Trophoblast cell (in vitro differentiated cells and primary cell): ENCODE measurements at places on chromosomes 12 and 14.
A peak's percentile ranks its signal among the peaks of the same experiment; 100 is the strongest.

DNA sequence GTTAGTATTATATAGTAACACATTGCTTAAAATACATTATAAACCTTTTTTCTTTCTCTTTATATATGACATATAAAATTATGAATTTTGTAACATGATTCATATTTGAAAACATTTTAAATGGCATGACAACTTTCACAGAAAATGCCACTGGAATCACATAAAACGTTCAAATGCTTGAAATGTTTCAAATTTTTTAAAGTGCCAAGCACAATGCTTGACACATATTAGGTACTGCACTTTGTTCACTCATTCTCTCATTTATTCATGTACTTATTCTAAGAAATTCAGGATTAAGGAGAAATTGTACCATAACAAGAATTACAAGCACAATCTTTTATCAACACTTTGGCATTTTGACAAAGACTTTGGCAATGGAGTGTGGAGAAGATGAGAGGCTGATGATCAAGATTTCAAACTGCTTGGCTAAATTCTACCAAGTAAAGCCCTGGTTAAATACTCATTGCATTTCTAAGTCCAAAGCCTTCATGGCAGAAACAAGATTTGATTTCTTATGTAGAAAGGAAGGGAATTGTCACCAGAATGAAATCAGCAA lies 232.2 kb downstream of the C12orf50 start:
- DNase-seq = peak; percentile 45

GRCh38 chr14:97432586-97432985 lies 635.4 kb downstream of the VRK1 start:
- no peak for DNase-seq

GRCh38 chr14:65255583-65256461 lies 153.5 kb upstream of the MAX start:
- peak; percentile 84 for DNase-seq

DNA sequence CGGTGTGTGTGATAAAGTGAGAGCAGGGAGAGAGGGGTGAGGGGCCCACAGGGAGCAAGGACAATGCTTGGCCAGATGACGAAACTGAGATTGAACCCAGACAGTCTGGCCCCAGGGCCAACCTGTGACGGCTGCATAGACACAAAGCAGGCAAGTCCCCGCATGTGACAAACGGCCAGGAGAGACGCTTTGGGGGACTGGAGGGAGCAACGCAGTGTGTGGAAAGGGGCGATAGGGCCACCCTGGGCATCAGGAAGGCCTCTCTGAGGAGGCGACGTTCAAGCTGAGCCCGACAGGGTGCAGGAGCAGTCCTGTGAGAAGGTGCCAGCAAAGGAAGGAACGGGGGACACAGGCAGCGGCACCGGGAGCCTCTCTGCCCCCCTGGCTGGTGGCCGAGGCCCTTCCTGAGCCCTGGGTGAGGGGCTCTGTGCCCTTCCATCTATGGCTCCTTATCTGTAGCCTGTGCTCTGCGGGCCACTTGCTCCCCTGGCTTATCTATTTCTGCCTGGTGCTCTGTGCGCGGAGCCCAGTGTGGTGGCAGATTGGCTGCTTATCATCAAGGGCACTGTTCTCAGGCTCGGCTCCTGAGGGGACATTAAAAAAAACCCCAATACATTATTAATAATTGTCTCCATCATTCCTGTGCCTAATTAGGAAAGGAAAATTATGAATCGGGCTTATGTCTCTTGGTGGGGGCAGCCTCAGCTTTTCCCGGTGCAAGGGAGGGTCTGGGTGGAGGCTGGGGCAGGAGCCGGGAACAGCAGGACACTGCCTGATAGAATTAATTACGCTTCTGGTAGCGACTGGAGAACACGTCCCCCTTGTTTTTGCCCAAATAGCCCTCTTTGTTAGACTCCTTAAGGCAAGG lies 39.8 kb downstream of the PRIMA1 start:
- no peak for DNase-seq

DNA sequence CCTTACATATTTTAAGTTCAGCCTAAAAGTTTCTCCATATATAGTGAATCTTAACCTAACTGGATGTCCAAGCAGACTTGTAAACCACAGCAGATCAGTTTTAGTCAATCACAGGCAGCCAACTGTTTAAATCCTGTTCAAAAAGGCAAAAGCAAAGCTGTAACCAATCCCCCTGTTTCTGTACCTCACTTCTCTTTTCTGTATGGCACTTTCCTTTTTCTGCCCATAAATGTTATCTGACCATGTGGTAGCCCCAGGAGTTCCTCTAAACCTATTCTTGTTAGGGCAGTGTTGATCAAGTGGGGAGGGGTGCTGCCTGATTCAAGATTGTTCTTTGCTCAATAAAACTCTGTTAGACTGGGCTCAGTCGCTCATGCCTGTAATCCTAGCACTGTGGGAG lies 8.5 kb upstream of the DACT1 start:
- no peak for DNase-seq

DNA sequence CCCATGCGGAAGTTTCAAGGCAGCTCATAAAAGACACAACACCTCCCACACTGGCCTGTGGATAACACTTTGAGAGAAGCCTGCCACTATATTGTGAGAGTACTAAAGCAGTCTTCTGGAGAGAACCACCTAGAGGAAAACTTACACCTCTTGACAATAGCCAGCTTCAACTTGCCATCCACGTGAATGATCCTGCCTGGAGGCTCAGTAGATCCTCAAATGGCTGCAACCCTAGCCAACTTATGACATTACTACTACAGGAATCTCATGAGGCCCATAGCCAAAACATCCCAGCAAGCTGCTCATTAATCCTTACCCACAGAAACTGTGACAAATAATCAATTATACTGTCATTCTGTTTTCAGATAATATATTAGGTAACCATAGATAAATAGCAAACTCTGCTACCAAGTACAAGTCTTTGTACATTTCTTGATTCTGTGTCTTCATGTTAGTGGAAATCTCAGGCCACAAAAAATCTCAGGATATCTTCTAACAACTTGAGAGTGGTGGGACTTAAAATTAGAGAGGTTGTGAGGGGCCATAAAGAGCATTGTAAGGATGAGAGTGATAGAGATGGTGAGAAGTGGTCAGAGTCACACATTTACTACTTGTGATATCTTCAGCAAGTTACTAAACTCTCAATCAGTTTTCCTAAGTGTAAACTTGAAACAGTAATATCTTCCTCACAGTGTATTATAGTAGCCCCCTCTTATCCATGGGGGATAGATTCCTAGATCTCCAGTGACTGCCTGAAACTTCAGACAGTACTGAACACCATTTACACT lies 368.0 kb downstream of the C12orf50 start:
- DNase-seq = no peak

- DNase-seq = no peak
These were observed 9.9 kb downstream of the SPIC start for GRCh38 chr12:101485021-101485420.

- no peak for DNase-seq
These were observed 9.0 kb upstream of the EAPP start for GRCh38 chr14:34548472-34548981.

DNA sequence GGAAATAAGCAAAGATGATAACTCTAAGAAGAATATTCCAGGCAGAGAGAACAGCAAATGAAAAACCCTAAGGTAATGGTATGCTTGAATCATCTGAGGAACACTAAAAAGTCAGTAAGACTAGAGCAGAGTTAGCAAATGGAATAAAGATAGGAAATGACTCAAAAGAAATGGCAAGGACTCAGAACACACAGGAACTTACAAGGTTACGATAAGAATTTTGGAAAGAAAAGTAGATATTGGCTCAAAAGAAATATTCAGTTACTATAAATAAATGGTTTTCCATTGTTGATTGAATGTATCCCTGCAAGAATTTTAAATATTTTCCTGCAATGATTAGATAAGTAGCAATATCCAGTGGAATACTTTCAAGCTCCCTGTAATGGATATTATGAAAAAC lies 705.8 kb downstream of the C12orf50 start:
- DNase-seq = no peak

GRCh38 chr14:91244501-91244901 lies at the start of gene GPR68:
GPR68 (minus strand) TSS chr14:91244704; CDS start chr14:91235050, 9,654 bp downstream.
- peak; percentile 22 for DNase-seq

DNA sequence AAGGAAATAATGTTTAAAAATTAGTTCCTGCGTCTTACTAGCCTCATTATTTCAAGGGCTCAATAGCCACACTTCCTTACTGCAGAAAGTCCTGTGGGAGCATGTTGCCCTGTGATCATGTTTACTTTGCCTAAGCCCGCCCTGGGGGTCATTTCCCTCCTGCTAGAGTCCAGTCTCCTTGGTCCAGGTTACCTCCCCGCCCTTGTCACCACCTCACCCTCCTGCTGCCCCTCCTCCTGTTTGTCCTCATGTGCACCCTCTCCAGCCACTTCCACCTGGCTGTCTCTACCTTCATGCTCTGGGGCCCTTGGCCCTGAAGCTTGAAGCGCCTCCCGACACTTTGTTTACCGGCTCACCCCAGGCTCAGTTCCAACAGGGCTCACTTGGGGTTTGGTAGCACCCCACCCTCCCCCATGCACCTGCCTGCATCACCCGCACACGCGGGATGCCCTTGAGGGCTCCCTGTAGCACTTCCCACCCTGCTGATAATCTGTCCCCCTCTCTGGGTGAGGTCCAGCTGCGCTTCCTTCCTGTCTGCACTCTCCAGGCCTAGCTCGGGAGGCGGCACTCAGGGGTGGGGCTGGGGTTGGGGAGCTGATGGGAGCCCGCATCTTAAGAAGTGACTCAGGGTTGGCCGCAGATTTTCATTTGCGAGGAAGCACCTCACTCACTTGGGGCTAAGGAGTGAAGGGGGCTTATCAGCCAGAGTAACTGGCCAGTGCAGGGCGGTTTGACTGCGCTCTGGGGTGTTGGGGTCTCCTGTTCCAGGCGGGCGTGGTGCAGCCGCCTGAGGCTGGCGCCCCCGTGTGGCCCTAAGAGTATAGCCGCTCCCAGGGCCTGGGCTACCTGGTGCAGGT lies 40.1 kb downstream of the SMIM41 start:
- peak; percentile 38 for DNase-seq

- DNase-seq = no peak
These were observed 15.6 kb upstream of the KERA start for GRCh38 chr12:91073426-91073825.

- no peak for DNase-seq
These were observed 187.3 kb downstream of the C12orf50 start for GRCh38 chr12:87841935-87842334.

GRCh38 chr12:93743229-93743998 lies 66.2 kb downstream of the CRADD start:
- no peak for DNase-seq
